Fibroblast of lung (primary cell): ENCODE measurements at places on chromosomes 13 and 19. TPM values are rescaled to one million over a fixed set of nuclear protein-coding genes. Genes with fewer than 3 reads are reported as not detected.

The BLVRB gene
- total RNA-seq: 105 and 145 TPM in 2 replicates

- no peak overlapping the region for H3K27ac ChIP-seq
- H3K27me3 ChIP-seq: no peaks in the 10 kb centered on the region
- no peaks in the 10 kb centered on the region for H3K4me1 ChIP-seq
- peaks cover 6% of the 10 kb centered on the region for H3K36me3 ChIP-seq
- no peak for DNase-seq
Observed at GRCh38 chr13:113620036-113620796, 35.7 kb downstream of the TFDP1 start.

DNA sequence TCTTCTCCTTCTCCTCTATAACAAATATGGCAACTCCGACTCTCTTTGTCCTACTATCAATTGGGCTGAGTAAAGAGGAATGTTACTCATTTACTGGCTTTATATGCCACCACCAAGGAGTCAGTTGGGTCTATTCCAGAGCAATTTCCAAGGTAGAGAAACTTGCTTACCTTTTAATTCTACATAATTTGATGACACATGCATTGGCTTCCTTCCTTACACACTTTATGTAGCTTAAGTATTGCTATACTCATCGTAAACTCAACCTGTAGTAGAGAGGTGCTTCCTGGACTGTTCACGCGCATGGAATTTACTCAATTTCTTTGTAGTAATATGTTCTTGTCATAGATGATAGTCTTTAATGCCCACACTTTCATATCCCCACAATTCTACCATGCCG is 160.7 kb downstream of the LMO7 start:
- no peak overlapping the region for H3K4me3 ChIP-seq
- no peak overlapping the region for H3K27ac ChIP-seq
- no peak for DNase-seq
- H3K4me1 ChIP-seq: peaks cover 14% of the 10 kb centered on the region
- H3K36me3 ChIP-seq: no peaks in the 10 kb centered on the region
- H3K27me3 ChIP-seq: no peaks in the 10 kb centered on the region

- no peaks in the 10 kb centered on the region for H3K27me3 ChIP-seq
- H3K4me3 ChIP-seq: peak overlapping the region; percentile 87
- peaks cover 1% of the 10 kb centered on the region for H3K4me1 ChIP-seq
- peaks cover 4% of the 10 kb centered on the region for H3K36me3 ChIP-seq
Observed at GRCh38 chr13:75550159-75550567, 572 bp downstream of the UCHL3 start.

The SULT2B1 gene
- total RNA-seq: 0.33 TPM in 1 of 2 replicates, not detected in the other

The KANK3 gene
- 0.17 and 0.26 TPM in 2 replicates for total RNA-seq

DNA sequence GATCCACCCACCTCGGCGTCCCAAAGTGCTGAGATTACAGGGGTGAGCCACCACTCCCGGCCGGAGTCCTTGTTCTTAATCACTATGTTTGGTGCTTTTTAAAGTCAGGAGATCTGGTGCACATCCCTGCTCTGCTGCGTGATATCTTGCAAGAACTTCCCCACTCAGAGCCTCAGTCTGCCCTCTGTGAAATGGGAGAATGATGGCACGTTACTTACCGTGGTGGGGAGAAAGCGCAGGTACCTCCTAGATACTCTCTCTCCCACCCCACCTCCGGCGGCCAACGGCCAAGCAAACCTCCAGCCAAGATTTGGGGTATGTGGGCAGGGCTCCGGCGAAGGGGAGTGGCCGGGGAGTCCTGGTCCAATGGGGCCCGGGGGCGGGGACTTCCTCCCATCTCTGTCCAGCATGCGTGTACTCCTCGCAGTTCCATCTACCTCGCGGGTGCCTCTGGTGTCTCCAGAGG is at the start of gene RYR1:
RYR1 (plus strand) TSS at position 424 of the 466 bp plus-strand sequence. CDS start 139 bp downstream, outside the sequence.
- no peak within 1 kb of the TSS for H3K4me3 ChIP-seq
- H3K36me3 ChIP-seq: no peaks in the 10 kb centered on the region
- no peaks in the 10 kb centered on the region for H3K4me1 ChIP-seq

- H3K4me3 ChIP-seq: no peak overlapping the region
- H3K27ac ChIP-seq: no peak overlapping the region
- H3K27me3 ChIP-seq: no peaks in the 10 kb centered on the region
- no peak for DNase-seq
- H3K4me1 ChIP-seq: no peaks in the 10 kb centered on the region
Observed at GRCh38 chr19:42199440-42200115, 17.9 kb downstream of the DEDD2 start.

GRCh38 chr13:62747152-62747551 is 1331.5 kb upstream of the PCDH20 start:
- no peak overlapping the region for H3K27ac ChIP-seq
- H3K27me3 ChIP-seq: no peaks in the 10 kb centered on the region
- H3K36me3 ChIP-seq: no peaks in the 10 kb centered on the region
- no peak for DNase-seq

GRCh38 chr19:19381007-19381926 is 24.2 kb upstream of the GATAD2A start:
- H3K36me3 ChIP-seq: no peaks in the 10 kb centered on the region
- no peak overlapping the region for H3K4me3 ChIP-seq
- no peak overlapping the region for H3K27ac ChIP-seq
- no peaks in the 10 kb centered on the region for H3K27me3 ChIP-seq
- peaks cover 3% of the 10 kb centered on the region for H3K4me1 ChIP-seq
- DNase-seq: no peak

DNA sequence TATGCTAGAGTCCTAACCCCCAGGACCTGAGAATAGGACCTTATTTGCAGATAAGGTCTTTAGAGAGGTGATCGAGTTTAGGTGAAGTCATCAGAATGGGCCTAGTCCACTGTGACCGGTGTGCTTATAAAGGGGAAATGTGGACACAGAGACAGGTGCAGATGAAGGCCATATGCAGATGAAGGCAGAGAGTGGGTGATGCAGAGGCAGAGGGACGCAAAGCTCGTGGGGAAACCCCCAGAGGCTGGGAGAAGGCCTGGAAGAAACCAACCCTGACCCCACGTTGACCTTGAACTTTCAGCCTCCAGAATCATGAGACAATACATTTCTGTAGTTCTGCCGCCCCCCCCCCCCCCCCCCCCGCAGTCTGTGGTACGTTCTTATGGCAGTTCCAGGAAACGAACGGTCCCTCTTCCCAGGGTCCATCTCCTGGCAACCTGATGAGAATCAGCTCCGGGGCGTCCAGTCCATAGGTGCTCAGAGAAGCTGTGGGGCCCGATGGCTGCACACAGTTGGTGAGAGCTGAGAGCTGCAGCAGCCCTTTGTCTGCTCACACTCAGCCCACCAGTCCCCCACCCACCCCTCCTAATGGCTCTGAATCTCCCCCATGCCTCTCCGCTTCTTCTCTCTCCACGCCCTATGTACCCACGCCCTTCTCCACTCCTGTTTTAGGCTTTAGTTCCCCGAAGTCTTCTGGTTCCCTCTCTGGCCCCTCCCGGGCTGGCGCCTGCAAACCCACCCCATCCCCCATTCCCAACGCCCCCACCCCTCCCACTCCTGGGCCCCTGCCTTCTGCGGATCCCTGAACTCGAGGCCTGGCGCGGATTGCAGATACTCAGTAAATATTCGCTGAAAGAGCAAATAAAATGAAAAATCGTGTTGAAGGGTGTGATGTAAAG is 218.3 kb upstream of the MAB21L1 start:
- no peak for DNase-seq
- no peak overlapping the region for H3K4me3 ChIP-seq
- no peaks in the 10 kb centered on the region for H3K36me3 ChIP-seq
- peaks cover 17% of the 10 kb centered on the region for H3K4me1 ChIP-seq
- no peaks in the 10 kb centered on the region for H3K27me3 ChIP-seq
- no peak overlapping the region for H3K27ac ChIP-seq
